Subcutaneous adipose tissue (tissue), 4 donors: ENCODE measurements at places on chromosomes 2 and 18. TPM values are rescaled to one million over a fixed set of nuclear protein-coding genes. Genes with fewer than 3 reads are reported as not detected.

Gene TNS1
- total RNA-seq, result 360 TPM

Gene NABP1
- 84.9 TPM for total RNA-seq

Gene IL1R1
- 215 TPM for total RNA-seq

Gene PLGLB1
- total RNA-seq, result 2.0 TPM

Gene METTL5
- 69.5 TPM for total RNA-seq

Gene DYNAP
- not detected for total RNA-seq
